ENCODE measurements at places on chromosomes 4 and X. TPM values are rescaled to one million over a fixed set of nuclear protein-coding genes. Genes with fewer than 3 reads are reported as not detected.

SPARCL1 gene
- 202 TPM for total RNA-seq

MEPE gene
- not detected for total RNA-seq

CXCL1 gene
- total RNA-seq, result 0.86 TPM

ERAS gene
- not detected for total RNA-seq

HSD17B10 gene
- 85.2 TPM for total RNA-seq

CFP gene
- 1.0 TPM for total RNA-seq

MAGEB6 gene
- not detected for total RNA-seq

SSX1 gene
- total RNA-seq, result not detected

ZCCHC4 gene
- 8.0 TPM for total RNA-seq

LPAR4 gene
- total RNA-seq, result 0.40 TPM

Measured in cardiac septum (tissue), 1 donor.